ENCODE measurements at places on chromosomes 2 and 18.
A peak's percentile ranks its signal among the peaks of the same experiment; 100 is the strongest.

- no peak for DNase-seq
These were observed 172.9 kb downstream of the MAIP1 start for GRCh38 chr2:200128296-200128695.

DNA sequence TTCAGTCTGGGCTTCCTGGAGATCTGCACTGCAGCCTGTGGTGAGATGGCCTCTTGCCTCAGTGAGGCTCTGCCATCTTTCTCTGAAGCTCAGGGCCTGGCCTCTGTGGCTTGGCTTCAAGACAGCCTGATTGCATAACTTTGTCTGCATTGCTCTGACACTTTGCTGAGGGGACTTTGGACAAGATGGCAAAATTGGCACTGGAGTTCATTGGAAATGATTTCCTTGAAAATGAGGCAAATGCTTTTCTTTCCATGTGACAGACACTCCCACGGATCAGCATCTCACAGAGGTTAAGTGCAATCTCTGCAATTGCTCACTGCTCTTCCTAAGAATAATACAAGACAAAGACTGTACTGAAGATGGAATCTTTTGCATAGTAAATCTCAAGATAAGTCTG lies 166.8 kb downstream of the KCNS3 start:
- DNase-seq, result no peak

DNA sequence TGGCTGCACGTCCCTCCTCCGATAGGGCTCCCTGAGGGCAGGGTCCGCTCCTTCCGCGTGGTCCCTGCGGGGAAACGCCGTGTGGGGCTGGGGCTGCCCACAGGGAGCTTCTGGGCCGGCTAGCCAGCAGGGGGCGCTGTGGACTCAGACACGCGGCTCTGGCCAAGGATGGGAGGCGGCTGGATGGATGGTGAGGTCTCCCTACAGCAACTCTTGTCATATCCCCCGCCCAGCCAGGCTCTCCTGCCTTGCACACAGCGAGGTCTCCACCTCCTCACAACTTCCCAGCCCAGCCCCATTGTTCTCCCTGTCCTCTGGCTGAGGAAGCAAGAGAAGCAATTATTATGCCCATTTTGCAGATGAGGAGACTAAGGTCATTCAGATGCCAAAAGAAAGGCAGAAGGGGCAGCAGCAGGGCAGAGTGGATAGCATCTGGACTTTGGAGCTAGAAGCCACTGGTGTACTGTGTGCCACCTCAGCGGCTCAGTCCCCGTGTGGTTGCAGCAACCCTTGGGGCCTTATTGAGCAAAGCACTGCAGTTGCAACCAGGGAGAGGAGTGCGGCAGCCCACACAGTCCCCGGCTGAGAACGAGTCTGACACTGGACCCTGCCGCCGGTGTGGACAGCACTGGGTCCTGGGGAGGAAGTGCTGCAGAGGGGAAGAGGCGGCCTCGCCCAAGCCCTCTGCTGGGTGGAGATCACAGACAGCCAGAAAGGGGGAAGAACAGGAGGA lies 99.0 kb downstream of the ZFP36L2 start:
- peak; percentile 45 for DNase-seq

- DNase-seq, result no peak
These were observed 25.8 kb downstream of the TCF23 start for GRCh38 chr2:27174638-27175037.

- no peak for DNase-seq
These were observed 146.3 kb upstream of the ZC3H15 start for GRCh38 chr2:186339716-186340115.

DNA sequence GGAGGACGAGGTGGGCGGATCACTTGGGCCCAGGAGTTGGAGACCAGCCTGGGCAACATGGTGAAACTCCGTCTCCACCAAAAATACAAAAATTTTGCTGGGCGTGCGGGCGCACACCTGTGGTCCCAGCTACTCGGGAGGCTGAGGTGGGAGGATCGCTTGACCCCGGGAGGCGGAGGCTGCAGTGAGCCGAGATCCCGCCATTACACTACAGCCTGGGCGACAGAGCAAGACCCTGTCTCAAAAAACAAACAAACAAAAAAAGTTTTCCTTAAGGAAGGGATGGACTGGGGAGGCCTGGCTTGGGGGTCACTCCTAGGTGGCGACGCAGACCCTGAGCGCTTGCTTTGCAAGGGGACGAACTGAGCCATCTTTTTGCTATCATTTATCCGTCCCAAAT lies 882 bp downstream of the PLA2R1 start:
- no peak for DNase-seq

DNA sequence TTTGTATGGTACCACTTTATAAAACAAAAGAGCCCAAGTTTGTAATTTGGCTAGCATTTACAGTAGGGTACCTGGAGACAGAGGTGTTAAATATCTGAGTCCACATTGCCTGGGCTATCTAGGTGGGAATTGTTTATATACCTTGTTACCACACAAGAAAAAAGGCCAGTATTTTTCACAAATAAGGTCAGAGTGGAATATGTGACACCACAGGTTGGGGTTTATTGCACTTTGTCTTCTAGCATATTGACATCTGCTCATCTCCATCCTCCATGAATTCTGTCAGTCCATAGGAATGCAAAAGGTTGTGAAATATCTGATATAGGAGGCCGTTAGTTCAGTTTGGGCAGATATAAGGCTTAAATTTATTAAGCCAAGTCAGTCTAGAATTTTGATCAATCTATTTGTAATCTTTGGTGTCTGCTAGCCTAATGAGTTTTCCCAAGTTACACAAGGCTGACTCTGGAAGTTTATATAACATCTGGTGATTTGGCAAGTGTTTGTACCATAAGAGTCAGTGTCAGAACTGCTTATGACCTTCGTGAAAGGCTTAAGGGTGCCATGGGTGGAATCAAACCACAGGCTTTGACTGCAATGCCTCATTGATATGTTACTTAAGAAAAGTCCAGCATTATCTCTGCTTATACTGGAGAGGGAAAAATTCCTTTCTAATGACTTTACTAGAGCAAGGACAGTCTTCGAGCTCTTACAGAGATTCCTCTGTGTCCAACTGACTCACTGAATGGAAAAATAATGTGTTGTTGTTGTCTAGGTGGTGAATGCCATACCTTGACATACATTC lies 11.3 kb upstream of the DPP4 start:
- DNase-seq, result peak; percentile 37

GRCh38 chr2:33166287-33166881 lies 219.6 kb downstream of the LTBP1 start:
- no peak for DNase-seq

- DNase-seq, result no peak
These were observed 66.3 kb downstream of the LIPG start for GRCh38 chr18:49628119-49628518.

GRCh38 chr18:57727952-57728807 lies 74.9 kb downstream of the ATP8B1 start:
- DNase-seq, result no peak

DNA sequence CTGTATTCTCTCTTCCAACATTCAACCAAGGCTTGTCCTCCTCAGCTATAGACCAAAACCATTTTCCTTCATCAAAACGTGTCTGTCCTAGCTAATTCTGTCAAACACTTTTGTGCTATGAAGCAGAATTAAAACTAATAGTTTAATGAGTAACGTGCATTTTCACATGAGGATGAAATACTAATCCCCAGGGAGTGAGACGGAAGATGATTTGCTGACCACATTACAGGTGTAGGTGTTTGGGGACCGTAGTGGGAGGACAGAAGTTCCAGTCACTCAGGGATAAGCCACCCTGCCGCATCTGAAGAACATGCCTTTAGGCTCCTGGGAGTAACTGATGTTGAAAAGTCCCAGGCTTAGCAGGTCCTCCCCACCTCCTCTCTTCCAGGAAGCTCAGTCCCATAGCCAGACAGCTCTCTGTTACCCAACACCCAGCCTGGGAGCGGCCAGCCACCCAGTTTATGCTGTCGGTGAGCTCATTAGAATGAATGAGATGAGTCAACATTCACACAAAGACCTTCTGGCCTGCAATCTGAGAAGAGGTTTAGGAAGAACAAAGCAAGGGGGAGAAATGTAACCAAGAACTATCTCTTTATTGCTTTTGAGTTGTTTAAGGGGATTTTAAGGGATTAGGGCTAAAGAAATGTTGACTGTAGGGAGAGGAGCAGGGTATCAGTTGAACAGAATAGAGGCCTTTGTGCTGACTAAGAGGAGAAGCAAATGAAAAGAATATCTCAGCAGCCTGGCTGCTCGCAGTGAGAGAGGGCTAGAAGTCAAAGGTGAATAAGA lies 122.5 kb downstream of the FOXI3 start:
- DNase-seq, result peak; percentile 37

- no peak for DNase-seq
These were observed 390.6 kb downstream of the ERBB4 start for GRCh38 chr2:212147921-212148513.

GRCh38 chr2:158211502-158211901 lies 109.8 kb downstream of the UPP2 start:
- no peak for DNase-seq

GRCh38 chr2:46493971-46494250 lies 14.5 kb downstream of the TMEM247 start:
- DNase-seq, result no peak

DNA sequence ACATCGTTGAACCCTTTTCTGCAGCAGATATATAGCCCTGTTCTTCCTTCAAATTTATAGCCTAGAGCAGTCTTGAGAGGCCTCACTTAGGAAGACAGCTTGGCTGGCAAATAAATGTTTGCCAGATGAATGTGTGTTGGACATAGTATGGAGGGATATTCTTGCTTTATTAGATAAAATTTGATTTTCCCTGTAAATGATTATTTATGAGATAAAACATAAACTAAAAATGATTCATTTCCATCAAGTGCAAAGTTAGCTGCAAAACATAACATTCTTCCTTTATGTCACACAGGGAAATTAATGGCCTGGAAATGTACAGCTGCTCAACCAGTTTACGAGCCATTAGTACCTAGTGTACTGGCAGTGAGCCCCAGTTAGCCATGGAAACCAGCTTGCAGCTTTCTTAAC lies 82.5 kb downstream of the LIMS1 start:
- peak; percentile 65 for DNase-seq

GRCh38 chr2:142130111-142131009 lies 456 bp downstream of the LRP1B start:
- peak; percentile 74 for DNase-seq

- DNase-seq, result no peak
These were observed 33.0 kb downstream of the EFR3B start for GRCh38 chr2:25074826-25075225.

- DNase-seq, result no peak
These were observed 80.5 kb upstream of the CPO start for GRCh38 chr2:206858687-206859329.

Measured in trophoblast cell (in vitro differentiated cells and primary cell).